Activated CD4-positive, alpha-beta T cell treated with anti-CD3 and anti-CD28 coated beads, Interleukin-2, amount 50 U/mL, for 24 hours (primary cell): ENCODE measurements at places on chromosomes 1 and 21.

DNA sequence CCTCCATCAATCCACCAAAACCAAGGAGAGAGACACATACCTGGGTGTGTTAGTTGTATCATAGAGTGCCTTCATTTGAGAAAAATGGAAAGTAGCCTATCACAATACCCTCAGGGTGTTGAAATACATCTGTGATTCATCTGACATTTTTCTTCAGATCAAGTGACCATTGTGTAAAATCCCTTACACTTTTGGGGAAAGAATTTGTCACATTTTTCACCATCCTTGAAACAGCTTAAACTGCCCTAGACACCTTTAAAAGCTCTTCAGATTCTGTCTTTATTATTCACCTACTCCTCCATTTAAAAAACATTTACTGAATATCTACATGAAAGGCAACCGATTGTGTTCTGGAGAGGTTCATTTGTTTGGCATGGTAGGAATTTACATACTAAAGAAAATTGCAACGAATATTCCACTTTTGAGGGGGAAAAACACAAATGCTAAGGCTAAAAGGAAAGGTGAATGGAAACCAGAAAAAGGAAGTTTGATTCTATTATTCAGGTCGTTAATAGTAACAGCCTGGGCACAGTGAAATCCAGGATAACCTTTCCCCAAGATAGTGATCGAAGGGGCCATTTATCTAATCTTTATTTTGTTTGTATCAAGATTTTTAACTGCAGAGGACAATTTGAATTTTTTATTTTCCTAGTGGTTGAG, 70.4 kb upstream of the SAMSN1 start:
- DNase-seq, result no peak

DNA sequence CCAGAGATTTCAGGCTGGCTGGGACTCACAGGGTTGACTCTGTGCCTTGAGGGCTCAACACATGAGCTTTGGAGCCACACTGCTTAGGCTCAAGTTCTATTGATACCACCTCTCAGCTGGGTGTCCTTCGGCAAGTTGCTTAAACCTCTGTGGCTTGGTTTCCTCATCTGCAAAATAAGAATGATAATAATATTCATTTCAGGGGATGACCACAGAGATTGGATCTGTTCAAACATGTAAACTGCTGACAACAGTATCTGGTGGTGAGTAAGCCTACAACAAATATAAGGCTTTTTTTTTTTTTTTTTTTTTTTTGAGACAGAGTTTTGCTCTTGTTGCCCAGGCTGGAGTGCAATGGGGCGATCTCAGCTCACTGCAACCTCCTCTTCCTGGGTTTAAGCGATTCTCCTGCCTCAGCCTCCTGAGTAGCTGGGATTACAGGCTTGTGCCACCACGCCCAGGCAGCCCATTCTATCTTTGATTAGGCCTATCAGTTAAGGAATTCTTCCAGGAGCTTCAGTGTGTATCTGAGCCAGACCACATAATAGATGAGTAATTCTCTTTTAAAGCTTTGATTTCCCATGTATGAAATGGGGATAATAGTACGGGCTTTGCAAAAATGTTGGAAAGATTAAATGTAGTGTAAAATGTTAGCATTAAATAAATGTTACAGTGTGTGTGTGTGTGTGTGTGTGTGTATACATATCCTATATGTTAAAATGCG, 437.6 kb downstream of the PRDM2 start:
- DNase-seq, result no peak

DNA sequence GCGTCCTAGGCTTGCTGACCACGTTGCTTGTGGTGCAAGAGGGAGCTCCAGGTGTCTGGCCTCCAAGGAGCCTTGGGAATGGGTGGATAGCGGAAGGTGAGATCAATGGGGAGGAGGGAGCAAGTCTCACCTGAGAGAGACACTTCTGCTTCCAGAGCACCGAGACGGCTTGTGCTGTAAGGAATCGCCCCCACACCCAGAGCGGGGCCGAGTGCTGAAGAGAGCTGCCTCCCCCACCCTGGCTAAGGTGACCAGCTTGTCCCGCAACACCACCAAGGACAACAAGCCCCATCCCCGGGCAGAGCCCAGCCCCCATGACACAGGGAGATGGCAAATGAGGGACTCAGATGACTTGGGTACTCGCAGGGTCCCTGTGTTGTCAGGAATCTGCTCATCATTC, 485.6 kb downstream of the NPHP4 start:
- no peak for DNase-seq

DNA sequence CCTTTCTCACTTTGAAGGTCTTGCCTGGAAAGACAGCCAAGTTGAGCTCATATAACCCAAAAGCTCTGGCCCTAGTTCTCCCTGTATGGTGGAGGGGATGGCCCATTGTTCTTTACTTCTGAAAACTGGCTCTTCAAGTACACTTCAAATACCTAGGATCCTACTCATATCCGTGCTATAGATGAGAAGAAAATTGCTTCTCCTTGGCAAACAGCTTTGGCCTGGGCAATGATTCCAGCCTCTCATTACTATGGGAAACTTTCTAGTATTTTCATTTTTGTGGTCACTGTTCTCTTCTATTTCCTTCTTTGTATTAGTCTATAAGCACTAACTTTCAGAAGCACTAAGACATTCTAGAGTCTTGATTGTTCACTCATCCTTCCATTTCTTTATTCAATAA, 53.7 kb downstream of the ZNF697 start:
- no peak for DNase-seq

DNA sequence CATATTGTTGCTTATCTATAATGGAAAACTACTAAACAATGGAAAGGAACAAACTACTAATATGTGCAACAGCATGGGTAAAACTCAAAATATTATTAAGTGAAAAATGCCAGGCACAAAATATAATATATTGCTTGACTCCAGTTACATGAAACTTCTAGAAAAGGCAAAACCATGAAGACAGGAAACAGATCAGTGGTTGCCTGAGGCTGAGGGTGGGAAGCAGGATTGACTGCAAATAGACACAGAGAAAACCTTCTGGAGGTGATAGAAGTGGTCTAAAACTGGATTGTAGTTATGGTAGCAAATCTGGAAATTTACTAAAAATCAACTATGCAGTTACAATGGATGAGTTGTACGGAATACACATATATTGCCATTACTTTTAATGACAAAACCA, 29.5 kb upstream of the SLC44A3 start:
- DNase-seq, result no peak

DNA sequence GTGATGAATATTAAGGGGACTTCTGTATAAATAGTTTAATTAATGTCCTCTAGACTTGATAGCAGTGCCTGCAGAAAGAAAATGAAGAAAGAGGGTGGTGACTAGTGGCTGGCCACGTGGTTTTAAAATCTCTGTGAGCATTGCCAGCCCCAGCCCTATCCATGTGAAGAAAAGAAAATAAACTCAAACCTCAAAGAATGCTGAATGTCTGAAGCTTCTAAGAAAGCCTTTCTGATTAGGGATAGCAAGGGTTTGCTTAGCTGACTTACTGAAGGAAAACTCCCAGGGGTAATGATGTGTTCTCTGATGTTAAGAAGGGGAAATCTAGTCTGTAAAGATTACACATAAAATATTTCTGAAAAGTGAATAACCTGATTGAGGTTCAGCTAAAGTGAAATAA, 31.8 kb downstream of the ADGRL2 start:
- DNase-seq, result no peak

- no peak for DNase-seq
Observed at GRCh38 chr1:232922485-232922884, 27.9 kb upstream of the NTPCR start.

- no peak for DNase-seq
Observed at GRCh38 chr21:44932408-44933181, 7.2 kb upstream of the SLX9 start.

- DNase-seq, result no peak
Observed at GRCh38 chr1:222829868-222830267, 15.0 kb downstream of the DISP1 start.

DNA sequence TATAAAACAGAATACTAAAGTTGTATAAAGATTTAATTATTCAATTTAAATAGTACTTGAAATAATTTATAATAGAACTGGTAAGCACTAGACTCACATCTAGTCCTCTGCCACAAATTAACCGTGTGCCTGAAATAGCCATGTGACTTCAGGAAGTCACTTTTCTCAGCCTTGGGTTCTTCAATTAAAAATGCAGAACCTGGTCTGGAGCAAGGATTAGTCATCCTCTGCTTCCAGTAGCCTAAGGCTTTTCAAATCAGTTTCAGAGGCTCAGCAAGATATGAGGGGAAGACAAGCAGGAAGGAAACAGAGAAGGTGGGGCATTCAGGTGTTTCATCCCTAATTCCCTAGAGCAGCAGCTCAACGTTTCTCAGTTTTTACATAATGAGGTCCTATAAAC, 23.0 kb downstream of the DPH5 start:
- DNase-seq, result no peak

DNA sequence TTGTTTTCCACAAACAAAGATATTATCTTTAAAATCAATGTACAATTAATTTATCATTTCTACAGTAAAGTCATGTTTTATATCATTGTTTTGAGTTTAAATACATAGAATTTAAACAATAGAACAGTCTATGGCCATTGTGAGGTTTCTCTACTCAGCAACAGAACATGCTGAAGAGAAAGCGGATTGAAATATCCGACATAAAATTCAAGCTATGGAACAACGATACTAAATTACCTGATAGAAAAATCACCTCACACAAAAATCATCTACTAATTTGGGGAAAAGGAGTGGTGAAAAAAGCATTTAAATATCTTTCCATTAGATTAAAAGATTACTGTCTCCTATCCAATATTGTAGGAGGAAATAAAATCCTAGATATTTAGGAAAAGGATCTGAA, 12.6 kb downstream of the CDKN2C start:
- no peak for DNase-seq

DNA sequence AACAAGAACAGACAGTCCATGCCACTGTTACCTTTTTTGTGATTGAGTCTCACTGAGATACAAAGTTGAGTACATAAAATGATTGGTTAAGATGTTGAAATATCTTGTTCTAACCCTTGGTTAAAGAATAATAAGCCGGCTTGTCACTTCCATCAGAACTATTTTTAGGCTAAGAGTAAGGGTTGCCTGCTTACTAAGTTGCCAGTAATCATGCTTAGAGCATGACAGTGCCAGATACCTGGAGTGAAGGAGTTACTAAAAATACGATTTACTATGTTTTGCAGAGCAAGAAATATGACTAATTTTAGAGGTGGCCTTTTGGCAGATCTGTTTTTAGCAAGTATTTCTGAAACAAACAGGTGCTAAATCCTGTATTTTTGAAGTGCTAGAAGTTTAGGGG, 6.0 kb downstream of the HUNK start:
- DNase-seq, result no peak

DNA sequence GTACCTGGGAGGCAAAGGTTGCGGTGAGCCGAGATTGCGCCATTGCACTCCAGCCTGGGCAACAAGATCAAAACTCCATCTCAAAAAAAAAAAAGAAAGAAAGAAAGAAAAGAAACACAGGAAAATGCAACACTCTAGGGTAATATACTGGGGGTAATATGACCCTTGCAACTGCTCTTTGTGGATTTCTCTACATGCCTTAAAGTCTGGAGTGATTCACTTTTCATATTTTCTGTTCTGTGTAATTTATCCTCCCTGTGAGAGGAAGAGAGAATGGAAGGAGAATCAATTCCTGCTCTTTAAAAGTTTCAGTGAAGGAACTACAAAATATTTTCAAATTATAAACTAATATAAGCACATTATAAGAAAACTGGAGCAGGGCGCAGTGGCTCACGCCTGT, 22.7 kb downstream of the RIT1 start:
- no peak for DNase-seq

DNA sequence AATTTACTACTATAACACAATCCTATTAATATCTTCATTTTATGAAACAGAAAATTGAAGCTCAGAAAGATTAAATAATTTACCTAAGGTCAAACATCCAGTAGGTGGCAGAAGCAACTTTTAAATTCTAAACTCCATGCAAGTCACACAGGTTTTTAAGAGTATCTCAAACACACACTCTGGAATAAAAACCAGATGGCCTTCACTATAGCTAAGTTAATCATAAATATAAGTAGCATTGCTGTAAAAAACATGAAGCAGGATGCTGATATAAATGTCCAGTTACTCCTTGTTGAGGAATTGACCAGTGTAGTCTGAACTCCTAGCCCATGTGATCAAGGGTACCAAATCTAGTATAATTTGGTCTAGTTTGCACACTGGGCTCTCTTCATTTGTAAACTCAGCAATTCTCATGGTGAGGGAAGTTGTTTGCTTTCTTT, 9.4 kb upstream of the FMO3 start:
- no peak for DNase-seq

DNA sequence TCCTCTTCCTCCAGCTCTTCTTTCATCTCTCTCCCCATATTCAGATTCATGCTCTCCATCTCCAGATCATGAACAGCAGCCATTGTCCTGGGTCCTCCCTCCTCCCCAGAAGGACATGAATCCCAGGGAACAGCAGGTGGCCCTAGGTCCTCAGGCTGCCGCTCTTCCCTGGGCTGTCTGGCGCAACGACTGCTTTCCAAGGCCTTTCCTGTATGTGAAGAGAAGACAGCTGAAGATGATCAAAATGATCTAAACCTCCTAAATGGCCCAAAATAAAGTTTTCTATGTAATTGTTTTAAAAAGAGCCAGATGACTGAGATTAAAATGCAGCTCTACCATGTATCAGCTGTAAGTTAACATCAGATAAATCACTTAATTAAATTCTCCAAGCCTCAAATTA, 22.5 kb downstream of the RHBDL2 start:
- no peak for DNase-seq

GRCh38 chr1:8203551-8203950, 114.4 kb upstream of the SLC45A1 start:
- DNase-seq, result no peak

DNA sequence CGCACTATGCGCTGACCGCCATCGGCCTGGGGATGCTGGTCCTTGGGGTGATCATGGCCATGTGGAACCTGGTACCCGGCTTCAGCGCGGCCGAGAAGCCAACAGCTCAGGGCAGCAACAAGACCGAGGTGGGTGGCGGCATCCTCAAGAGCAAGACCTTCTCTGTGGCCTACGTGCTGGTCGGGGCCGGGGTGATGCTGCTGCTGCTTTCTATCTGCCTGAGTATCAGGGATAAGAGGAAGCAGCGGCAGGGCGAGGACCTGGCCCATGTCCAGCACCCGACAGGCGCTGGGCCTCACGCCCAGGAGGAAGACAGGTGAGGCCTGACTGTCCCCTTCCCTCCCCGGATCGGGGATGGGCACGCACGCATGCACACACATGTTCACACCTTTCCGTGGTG, 31.9 kb upstream of the FHAD1 start:
- no peak for DNase-seq

DNA sequence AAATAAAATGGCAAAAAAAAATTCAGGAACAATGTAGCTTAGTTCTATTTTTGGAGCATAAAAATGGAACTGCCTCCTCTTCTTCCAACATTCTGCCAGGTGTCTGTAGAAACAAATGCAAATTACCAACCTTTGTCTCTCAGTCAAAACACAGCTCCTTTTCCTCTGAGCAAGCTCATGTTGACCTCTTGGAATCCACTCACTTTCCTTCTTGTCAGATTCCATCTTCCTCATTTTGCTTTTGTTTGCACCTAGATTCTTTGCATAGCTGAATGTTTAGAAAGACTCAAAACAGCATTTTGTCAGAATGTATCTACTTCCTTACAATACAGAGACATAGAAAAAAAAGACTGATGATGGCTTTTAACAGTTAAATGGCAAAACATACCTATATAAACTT, 178.2 kb downstream of the ADGRL2 start:
- DNase-seq, result no peak
